D721Med (cell line): ENCODE measurements at places on chromosomes 1 and 21.

- no peak for DNase-seq
These were observed 17.2 kb upstream of the PRSS38 start for GRCh38 chr1:227798078-227798802.

DNA sequence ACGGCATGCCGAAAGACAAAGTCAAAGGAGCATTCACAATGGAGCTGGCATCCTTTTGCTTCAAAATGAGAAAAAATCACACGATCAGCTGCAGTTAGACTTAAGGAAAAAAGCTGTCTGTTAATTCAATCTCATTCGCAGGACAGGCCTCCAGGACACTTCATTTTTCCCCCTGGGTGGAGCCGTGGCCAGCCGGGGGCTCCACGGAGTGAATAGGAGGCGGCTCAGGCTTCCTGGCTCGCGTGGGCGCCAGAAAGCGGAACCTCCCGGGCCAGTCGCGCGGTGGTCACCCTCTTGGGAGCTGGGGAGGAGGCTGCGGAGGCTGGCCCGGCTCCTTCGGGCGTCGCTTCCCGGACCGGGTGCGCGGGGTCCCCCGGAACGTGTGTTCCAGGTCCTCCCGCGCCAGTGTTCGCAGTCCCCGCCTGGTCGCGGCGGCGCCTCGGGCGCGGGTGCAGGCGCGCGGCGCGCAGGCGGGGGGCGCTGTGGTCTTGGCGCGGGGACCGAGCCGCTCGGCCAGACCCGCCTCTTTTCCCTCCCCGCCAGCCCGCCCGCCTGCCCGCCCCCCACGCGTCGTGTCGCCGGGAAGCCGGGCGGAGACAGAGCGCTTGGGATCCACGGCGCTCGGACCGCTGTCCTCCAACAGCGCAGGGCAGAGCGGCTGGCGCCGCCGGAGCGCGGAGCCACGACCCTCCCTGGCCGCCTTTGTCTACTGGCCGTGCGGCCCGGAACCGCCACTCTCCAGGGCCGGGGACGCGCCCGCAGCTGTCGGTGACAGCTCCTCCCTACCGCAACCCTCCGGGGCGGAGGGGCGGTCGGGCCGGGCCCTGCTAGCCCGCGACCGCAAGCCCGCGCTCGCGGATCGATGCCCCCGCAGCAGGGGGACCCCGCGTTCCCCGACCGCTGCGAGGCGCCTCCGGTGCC lies at the start of gene RHOU:
RHOU (plus strand) TSS at position 599 of the 921 bp plus-strand sequence; CDS start at position 863, 264 bp downstream.
- peak; percentile 78 for DNase-seq

DNA sequence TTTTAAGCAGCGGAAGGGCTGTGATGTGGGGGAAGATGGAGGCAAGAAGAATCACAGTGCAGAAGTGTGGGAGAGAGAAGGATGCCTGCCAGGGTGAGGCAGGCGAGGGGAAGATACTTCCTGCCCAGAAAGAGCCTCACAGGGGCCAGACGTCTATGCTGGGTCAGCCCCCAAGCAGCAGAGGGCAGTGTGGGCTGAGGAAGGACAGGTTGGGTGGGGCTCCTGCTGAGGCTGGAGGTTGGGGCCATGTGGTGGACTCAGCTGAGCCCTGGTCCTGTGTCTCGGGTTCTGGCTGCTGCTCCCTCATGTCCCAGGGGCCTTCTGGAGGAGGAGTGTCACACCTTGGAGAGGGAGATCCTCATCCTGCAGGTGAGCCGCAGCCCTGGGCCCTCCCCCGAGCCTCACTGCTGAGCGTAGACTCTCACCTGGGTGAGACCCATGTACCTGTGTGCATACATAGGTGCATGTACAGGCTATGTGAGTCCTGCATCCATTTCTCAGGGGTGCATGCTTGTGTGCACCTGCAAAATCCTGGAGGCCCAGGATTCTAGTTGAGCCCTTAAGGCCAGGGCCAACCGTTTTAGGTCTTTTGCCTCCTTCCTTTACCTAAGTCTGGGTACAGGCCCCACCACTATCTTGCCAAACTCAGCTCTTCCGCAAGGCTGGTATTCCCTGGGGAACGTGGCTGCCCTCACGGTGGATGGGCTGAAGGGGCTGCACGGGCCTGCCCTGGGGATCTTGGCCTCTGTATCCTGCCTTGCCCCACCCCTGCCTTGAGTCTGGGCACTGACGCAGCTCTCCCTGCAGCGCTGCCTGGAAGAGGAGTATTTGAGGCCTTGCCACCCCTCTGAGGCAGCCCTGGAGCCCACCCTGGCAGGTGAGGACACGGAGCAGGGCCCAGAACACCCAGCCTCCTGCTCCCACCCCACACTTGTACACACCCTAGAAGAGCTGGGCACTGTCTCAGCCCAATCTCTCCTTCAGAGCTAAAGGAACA lies 3.7 kb downstream of the CCDC24 start:
- DNase-seq: no peak

GRCh38 chr1:67647036-67647798 lies 37.8 kb upstream of the GADD45A start:
- no peak for DNase-seq

GRCh38 chr1:153962088-153963029 lies 978 bp downstream of the SLC39A1 start:
- no peak for DNase-seq

- DNase-seq: no peak
These were observed 23.7 kb downstream of the UCK2 start for GRCh38 chr1:165851034-165851658.

- no peak for DNase-seq
These were observed 101.4 kb downstream of the PLPPR5 start for GRCh38 chr1:98903261-98903660.

GRCh38 chr1:66012106-66012784 lies 219.6 kb downstream of the PDE4B start:
- no peak for DNase-seq

DNA sequence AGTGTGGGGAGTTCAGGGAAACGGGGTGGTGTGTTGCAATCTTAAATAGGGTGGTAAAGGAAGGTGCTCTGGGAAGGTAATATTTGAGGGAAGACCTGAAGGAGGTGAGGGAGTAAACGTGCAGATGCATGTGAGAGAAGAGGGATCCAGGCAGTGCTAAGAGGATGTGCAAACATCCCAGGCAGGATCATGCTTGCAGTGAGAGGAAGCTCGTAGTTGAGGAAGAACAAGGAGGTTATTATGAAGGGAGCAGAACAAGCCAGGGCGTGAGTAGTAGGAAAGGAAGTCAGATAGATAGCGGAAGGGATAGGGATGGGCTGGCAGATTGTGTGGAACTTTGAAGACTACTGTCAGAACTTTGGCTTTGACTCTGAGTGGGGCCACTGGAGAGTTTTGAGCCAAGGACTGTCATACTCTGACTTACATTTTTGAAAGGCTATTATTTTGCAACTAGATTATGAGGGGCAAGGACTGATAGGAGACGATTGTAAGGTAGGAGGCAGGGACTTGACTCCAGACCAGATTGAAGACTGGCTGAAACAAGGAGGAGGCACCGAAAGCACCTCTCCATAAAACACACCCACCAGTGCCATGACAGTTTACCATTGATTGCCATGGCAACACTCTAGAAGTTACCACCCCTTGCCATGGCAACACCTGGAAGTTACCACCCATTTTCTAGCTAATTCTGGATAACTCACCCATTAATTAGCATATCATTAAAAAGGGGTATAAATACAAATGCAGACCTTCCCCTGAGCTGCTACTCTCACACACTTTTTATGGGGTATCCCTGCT lies 67.0 kb downstream of the XCL2 start:
- DNase-seq: no peak

GRCh38 chr1:42340901-42341300 lies 5.9 kb upstream of the FOXJ3 start:
- no peak for DNase-seq

DNA sequence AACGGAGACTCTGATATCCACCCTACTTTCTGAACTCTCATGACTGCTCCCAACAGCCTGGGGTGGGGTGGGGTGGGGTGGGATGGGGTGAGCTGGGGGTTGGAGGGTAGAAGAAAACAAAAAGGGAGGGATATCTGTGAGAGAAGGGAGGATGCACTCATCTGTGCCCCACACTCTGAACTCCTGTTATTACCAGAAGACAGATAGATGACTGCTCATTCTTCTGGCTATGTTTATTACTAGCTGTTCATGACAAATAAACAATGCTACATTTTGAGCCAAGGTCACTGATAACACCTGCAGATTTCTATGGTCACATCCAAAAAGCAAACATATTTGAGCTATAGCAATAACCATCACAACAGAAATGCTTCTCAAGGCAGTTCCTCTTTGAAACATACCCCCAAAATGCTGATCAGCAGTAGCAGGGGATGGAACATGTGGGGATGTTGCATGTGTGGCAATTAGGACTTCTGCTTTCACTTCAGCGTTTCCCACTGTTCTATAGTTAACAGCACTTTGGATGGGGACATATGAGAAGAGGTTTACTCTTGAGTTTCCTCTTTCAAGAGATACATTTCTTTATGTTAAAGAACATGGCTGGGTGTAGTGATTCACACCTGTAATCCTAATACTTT lies 43.3 kb downstream of the GPR3 start:
- no peak for DNase-seq

DNA sequence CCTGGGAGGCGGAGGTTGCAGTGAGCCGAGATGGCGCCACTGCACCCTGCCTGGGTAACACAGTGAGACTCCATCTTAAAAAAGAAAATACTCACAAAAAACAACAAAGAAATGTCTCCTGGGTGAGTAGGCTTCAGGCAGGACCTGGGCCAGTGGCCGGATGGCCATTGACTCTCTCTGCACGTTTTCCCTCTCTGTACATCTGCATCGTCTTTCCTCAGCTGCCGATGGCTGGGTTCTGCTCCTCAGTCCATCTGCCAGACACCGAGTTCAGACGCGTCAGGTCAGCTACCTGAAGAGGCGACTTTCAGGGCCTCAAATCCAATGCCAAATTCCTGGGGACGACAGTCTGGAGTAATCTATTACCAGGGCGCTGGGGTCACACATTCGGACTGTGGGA lies 199.3 kb downstream of the CAMTA1 start:
- no peak for DNase-seq

- no peak for DNase-seq
These were observed 85.3 kb downstream of the VPS13D start for GRCh38 chr1:12315146-12315545.

GRCh38 chr1:59366346-59366745 lies 69.5 kb downstream of the FGGY start:
- no peak for DNase-seq

- DNase-seq: no peak
These were observed 141.3 kb upstream of the NCAM2 start for GRCh38 chr21:20856926-20857325.

DNA sequence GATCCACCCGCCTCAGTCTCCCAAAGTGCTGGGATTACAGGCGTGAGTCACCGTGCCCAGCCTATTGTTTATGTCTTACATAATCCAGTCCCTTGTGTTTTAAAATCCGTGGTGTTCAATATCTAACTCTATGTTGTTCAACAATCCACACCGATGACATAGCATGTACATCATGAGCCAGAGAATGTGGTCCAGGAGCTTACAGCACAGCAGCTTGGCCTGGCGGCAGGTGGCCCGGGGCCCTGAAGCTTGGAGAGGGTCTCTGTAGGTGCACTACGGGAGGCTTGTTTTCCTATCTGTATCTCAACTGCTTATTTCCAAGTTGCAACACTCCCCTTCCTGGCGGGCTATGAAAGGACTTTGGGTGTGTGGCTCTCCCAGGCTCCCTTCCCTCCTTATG lies 138.4 kb downstream of the ADSS2 start:
- DNase-seq: no peak
